GM23338 (cell line): ENCODE measurements at places on chromosomes 16 and 17.

DNA sequence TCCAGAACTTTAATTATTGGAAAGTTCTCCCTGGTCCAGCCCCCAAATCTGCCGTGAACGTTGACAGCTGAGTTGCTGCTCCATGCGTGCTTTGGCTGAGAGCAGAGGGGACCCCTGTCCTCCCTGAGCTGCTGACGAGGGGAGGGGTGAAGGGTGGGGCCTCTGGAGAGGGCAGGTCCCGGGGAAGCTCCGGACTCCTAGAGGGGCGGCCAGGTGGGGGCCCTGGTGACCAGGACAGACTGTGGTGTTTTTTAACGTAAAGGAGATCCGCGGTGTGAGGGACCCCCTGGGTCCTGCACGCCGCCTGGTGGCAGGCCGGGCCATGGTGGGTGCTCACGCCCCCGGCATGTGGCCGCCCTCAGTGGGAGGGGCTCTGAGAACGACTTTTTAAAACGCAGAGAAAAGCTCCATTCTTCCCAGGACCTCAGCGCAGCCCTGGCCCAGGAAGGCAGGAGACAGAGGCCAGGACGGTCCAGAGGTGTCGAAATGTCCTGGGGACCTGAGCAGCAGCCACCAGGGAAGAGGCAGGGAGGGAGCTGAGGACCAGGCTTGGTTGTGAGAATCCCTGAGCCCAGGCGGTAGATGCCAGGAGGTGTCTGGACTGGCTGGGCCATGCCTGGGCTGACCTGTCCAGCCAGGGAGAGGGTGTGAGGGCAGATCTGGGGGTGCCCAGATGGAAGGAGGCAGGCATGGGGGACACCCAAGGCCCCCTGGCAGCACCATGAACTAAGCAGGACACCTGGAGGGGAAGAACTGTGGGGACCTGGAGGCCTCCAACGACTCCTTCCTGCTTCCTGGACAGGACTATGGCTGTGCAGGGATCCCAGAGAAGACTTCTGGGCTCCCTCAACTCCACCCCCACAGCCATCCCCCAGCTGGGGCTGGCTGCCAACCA is at the start of gene MC1R:
Gene MC1R (plus strand): TSS at position 410 of the 895 bp plus-strand sequence. CDS start 397 bp downstream, at position 807.
- DNase-seq: peak; percentile 71

DNA sequence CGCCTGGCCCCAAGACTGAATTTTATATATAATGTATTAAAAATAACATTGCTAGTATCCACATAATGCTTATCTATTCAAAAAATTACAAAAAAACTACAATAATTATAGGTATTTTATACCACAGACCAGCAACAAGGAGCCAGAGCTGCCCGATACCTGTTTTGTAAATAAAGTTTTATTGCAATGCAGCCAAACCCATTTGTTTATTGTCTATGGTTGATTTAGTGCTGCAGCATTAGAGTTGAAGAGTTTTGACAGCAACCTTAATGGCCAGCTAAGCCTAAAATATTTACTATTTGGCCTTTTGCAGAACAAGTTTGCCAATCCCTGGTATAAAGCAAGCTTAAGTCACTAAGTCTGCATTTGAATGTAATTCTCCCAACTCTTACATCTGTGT is 5.6 kb downstream of the MEIOC start:
- DNase-seq: no peak

GRCh38 chr16:23905027-23905426 is 69.2 kb downstream of the PRKCB start:
- peak; percentile 86 for DNase-seq

DNA sequence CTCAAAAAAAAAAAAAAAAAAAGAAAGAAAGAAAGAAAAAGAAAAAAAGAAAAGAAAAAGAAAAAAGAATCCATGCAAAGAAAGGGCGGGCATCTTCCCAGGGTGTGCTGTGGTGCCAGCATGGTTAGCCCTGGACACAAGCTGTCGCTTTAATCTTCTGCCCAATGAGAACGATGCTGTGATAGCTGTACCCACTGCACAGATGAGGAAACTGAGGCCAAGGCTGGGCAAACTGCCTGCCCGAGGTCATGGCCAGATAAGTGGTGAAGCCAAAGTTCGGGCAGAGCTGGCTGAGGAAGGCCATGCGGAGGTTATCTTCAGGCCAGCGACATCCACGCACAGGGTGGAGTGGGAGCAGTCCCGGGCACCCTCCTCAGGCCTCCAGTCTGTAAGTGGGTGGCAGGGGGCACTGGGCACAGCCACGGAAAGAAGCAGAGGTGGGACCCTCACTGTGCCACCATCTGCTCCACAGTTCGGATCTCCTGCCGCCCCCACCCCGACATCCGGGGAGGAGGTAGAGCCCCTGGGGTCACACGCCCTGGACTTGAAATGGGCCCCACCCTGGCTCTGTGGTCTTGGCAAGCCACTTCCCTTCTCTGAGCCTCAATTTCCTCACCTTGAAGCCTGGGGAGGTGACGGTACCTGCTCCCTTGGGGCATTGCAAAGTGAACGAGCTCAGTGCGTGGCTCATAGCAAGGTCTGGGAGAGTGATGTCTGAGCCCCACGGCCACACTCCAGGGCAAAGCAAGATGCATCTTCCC is 6.5 kb downstream of the FBXL16 start:
- no peak for DNase-seq

- DNase-seq: no peak
These were observed 111.7 kb upstream of the FOXF1 start for GRCh38 chr16:86398622-86399021.

DNA sequence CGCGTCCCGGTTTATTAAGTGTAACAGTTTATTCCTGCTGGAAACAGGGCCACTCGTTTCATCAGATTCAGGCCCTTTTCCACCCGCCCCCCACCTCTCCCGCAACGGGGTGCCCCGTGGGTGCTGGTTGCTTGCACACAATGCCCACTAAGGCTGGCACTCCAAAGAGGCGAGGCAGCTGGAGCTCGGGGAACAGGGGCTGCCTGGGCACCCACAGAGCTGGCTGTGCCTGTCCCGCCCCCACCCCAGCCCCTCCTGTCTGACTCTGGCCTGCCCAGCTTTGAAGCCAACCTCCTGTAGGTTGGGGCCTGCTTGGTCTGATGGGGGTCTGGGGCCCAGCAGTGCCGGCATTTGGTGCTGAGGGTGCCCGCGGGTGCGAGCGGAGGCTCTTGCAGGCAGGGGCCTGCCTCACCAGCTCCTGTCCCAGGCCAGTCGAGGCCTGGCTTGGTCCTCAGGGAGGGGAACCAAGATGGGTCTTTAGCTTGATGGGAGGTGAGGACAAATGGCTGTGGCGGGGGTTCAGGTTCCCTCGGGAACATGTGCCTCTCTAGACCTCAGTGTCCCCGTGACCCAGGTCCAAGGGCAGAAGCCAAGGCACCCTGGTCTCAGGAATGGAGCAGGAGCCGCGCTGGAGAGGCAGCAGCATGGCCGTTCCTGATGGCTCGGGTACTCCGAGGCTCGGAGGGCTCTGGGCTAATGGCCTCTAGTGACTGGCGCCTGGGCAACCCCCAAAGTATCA is 20.1 kb downstream of the MYBBP1A start:
- DNase-seq: peak; percentile 43

GRCh38 chr16:30095166-30096078 is 591 bp downstream of the YPEL3 start:
- DNase-seq: peak; percentile 57

- DNase-seq: no peak
These were observed 10.3 kb downstream of the CDRT4 start for GRCh38 chr17:15456972-15457722.

DNA sequence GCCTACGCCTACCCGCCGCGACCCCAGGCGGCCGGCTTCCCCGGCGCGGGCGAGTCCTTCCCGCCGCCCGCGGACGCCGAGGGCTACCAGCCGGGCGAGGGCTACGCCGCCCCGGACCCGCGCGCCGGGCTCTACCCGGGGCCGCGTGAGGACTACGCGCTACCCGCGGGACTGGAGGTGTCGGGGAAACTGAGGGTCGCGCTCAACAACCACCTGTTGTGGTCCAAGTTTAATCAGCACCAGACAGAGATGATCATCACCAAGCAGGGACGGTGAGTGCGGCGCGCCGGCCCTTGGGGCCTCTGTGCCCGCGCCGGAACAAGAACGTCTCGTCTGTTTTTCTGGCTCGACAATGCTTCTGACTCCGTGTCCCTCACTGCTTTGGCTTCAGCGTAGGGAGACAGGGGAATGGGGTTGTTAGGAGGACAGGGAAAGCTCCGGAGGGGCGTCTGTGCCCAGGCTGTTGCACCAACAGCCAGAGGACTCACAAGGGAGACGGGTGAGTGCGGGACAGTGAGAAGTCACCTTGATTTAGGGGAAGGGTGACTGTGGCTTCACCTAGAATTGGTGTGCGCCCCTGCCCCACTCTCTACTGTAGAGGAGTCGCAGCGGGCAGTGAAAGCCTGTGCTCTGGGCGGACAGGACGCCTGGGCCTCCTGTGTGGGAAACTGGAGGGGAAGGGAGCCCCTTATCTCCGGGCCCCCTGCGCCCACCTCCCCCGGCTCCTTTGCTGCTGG is 806 bp downstream of the TBX21 start:
- peak; percentile 55 for DNase-seq

- peak; percentile 64 for DNase-seq
These were observed 7.1 kb downstream of the ECI1 start for GRCh38 chr16:2244301-2244700.

DNA sequence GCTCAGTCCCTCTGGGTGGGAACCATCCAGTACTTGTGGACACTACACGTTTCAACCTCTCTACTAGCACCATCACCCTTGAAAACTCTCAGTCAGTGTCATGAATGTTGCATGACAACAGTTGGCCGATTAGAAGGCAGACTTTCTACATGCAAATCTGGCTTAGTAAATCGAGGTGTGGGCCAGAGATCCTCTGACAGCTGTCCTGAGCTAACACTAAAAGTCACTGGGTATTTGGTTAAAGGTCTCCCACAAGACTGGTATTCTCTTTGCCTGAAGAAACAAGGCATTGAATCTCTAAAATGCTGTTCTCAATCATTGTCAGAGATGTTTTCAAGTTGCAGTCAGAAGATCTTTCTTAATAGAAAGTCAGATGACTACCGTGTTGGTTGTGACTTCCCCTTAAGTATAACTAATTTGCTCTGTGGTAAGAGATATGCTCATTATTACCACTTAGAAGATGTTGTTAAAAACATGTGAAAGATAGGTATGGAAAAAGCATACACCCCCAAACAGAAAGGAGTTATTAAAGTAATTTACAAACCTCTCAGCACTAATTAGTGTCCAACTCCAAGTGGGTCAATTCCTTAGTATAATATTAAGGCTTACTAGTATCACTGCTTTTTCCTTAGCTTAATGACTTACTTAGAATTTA is 62.3 kb downstream of the WNT3 start:
- no peak for DNase-seq

DNA sequence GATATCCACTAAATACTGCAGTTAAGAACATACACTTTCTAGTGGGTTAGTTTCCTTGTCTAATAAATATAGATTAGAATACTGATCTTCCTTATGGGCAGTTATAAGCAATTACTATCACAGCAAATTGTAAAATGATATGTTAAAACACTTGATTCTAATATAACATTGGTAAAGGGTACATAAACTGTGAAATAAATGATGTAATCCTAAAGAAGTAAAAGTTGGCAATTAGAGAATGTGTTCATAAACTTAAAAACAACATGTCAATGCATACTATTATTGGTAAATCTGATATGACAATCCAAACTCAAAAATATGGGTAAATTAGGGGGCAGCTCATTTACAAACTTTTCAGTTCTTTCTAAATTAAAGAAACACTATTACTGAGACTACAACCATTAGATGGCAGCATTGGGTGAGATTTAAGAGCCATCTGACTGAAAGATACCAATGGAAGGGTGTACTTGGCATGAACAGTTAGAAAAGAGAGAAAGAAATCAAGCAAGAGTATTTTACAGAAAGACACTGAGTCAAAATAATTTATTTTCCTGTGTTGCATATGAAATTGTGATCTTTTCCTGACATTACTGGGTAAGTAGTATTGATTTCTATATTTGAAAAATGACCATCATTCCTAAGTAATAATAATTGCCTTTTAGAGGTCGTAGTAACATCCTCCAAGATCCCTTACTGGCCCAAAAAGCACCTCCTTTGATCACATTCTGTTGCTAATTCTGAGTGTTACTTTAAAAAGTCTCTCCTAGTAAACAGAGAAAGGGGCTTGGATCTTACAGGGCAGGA is 119.6 kb downstream of the SPAG9 start:
- DNase-seq: peak; percentile 84

- DNase-seq: no peak
These were observed 96.8 kb downstream of the GSG1L start for GRCh38 chr16:27966756-27967155.

DNA sequence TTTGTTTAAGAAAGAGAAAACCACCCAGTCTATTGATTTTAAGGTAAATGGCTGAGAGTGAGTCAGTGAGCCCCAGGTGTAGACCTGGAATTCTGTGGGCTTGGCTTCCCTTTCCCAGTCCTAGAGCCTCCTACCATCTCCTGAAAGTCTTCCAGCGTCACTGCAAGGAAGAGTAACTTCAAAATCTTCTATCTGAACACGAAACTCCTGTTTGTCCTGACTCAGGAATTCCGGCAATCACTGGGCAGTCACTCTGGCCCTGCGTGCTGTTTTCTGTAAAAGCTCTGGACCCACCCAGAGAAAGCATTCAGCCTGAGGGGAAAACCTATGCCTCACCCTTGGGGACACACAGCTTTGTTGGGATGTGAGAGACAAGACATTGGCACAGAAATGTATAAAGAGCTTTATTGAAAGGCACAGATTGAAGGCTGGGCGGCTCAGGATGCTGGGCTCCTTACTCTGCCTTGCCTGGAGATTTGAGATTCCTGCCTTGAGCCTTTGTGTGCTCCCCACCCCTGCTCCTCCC is 15.9 kb downstream of the MINK1 start:
- DNase-seq: peak; percentile 65

DNA sequence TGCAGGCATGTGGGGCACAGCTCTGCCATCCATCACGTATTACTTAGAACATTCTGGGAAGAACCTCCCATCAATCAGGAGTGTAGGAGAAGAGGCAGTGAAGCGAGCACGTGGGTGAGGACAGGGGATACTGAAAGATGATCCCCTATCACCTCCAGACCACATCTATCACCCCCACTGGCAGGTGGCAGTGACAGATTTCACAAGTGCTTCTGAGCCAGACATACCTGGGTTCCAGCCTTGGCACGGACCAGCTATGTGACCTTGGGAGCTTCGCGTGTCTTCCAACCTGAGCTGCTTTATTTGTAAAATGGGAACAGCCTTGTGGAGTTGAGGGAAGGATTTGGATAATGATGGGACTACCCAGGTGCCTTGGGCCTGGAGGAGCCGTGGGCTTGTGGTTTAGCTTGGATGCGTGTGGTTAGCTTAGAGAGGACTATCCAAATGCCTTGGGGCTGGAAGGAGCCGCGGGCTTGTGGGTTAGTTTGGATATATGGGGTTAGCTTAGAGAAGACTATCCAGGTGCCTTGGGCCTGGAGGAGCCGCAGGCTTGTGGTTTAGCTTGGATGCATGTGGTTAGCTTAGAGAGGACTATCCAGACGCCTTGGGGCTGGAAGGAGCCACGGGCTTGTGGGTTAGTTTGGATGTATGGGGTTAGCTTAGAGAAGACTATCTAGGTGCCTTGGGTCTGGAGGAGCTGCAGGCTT is 206.4 kb downstream of the ENGASE start:
- DNase-seq: no peak

DNA sequence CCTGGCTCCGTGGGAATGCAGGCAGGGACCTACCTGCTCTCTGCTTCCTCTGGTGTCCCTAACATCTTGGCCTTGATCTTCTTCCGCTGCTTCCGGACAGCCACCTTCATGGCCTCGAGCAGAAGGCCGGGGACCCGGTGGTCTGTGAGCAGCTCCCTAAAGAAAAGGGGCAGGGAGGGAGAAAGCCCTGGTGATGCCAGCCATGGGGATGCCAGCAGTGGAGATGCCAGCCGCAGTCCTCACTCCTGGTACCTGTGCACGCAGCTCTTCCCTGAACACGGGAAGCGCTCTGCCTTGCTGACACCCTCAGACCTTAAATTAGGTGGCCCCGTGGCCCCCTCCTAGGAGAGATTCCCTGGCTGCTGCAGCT is 1.9 kb downstream of the RILP start:
- DNase-seq: no peak

- peak; percentile 78 for DNase-seq
These were observed 26.3 kb downstream of the LAT start for GRCh38 chr16:29011112-29011511.
